Stimulated activated CD4-positive, alpha-beta T cell treated with anti-CD3 and anti-CD28 coated beads, Interleukin-15, amount 100 ng/mL, for 1 hour (primary cell): ENCODE measurements at places on chromosomes 3 and 15.

DNA sequence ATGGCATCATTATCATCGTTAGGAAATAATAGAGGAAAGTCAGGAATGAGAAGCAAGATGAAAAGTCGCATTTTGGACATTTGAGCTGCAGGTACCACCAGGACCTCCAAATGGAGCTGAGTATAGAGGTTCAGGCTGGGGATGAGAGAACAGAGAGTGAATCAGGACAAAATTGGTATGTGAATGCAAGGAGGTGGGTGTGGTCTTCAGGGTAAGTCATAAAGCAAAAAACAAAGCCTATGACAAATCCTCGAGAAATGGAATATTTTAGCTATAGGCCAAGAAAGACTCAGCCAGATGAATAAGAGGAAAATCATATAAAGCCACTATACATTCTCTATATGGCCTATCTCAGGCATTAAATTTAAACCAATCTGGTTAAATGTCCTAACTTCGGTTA is 841.3 kb downstream of the ROBO1 start:
- DNase-seq: no peak

DNA sequence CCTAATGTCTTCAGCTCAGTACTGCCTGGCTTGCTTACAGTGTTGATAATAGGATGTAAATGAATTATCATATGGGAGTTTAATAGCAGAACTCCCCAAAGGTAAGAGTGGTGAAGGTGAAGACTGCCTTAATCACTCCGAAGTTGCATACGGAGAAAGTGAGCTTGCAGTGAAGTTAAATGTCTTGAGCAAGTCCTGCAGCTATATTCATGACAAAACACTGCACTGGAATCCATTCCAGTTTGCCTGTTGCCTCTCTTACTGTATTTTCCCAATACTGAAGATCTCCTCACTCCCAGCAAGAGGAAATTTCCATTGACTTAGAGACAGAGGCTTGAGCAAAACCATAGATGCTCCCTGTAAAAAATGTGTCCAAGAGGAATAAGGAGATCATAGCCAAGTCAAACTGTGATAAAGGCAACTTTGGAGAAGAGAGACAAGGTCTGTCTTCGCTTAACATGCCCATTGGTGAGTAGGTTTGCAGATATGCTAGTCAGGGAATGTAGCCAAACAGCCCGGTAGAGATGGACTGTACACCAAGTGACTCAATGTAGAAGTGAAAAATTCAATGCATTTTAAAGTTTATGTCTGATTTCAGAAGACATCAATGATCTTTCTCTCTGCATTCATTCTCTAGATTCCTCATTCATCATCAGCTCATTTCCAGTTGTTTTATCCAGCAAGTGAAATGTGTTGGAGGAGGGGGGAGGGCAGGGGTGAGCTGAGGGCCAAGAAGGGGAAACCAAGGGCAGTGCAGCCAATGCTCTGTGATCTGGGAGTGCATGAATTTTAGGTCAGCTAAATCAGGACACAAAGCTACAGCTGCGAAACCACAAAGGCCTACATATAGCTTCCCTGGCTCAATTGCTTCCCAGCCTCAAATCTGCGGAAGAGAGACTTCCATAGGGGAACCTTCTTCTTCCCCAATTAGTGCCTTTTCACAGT is 667.1 kb upstream of the NR2F2 start:
- DNase-seq: no peak

- DNase-seq: no peak
Measured at GRCh38 chr3:32374788-32375595, 16.7 kb upstream of the CMTM7 start.

- DNase-seq: no peak
Measured at GRCh38 chr3:35322070-35322469, 317.3 kb upstream of the ARPP21 start.

DNA sequence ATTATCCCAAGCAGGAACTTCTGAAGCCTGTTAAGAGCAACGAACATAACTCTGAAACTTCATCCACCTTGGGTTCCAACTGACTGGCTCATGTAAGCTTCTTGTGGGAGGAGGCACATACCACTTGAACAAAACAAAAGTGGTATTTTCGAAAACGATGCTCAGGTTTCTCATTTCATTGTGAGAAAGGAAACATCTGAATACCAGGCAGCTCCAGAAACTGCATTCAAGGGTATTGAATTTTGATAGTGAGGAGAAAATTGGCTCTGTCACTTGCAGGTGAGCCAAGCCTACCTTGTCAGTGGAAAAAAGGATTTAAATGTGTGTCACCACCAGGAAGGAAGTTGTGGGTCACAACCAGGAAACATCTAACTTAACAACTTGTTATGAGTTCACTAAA is 218.1 kb upstream of the SATB1 start:
- no peak for DNase-seq

- DNase-seq: no peak
Measured at GRCh38 chr3:101151286-101151913, 158.2 kb upstream of the ABI3BP start.

- no peak for DNase-seq
Measured at GRCh38 chr15:39056357-39056756, 491.7 kb upstream of the RASGRP1 start.

GRCh38 chr3:143090976-143091837 is 28.4 kb upstream of the CHST2 start:
- no peak for DNase-seq

DNA sequence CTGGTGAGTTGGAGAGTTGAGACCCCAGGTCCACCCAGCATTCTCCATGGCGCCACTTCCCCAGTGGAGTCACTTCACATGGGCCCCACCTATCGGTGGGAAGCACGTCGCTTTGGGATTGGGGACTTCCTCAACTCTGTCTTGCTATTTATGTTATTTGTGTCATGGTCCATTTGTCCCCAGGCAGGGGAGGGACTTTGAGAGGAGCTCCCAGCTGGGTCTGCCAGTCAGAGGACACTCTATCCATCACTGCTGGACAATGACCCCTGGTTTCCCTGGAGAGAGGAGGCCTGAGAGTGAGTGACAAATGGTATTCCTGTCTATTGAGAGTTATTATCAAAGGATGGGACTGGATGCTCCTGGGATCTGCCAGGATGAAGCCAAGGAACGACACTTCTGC is 127.6 kb downstream of the RAB11A start:
- no peak for DNase-seq

DNA sequence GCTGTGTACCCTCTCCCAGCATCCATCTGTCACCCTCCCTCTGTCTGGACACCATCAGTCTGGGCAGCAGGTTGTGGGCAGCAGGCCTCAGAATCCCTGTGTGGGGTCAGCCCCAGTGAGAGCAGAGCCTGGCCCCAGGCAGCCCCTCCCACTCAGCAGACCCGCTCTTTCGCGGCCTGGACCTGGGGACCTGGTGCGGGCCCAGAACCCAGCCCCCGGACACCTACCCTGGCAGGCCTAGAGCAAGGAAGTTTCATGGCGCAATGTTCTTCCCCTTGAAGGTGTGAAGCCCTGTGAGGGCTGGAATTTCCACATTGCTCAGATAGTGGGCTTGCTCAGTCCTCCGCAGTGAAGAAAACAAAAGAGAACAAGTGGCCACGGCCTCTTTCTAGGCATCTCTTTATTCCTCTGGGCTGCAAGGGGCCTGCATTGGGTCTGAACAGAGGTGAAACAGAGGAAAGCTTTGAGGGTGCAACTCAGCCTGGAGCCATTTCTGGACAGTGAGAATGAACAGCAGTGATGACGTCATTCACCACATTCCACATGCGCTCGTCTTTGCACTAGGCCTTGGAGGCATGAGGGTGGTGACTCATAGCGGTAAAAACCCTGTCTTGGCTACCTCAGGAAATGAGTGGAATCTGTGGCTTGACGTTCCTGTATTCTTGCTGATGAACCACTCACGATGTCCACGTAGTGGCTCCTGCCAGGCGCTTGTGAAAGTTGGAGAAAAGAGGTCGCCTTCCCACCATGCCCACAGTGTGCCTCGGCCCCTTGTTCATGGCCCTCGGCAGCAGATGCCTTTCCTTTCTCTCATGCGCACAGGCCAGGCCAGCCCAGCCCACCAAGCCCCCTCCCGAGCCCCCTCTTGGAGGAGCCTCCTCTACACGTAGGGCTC is 66.1 kb downstream of the SLC30A4 start:
- no peak for DNase-seq

DNA sequence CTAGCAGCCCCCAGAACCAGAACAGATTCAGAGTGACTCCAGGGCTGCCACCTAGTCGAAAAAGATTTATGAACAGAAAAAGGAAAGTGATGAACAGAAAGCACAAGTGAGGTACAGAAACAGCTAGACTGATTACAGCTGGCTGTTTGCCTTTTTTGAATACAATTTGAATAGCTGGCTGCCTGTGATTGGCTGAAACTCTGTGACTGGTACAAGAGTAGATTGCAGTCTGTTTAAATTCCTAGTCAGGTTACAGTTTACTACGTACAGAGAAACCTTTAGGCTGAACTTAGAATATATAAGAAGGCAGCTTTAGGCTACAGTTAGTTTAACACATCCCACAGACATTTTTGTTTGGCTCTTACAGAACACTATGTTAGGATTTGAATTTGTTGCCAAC is 10.0 kb downstream of the CCDC13 start:
- no peak for DNase-seq

GRCh38 chr3:141147657-141148056 is 84.0 kb upstream of the PXYLP1 start:
- DNase-seq: no peak

DNA sequence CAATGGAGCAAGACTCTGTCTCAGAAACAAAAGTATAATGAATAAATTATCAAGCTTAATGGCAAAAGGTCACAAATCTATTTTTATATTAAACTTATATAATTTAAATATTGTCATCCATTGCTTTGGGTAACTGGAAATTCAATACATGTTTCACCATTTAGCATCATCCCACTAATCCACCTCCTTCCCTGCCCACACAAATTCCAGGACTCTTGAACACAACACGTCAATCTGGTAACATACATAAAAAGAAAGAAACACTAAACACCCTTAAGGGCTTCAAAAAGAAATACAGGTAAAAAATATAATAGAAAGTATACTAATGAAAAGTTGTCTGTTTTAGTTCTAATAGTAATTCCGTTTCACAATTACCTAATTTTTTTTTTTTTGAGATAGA is 149.4 kb downstream of the STAG1 start:
- no peak for DNase-seq

DNA sequence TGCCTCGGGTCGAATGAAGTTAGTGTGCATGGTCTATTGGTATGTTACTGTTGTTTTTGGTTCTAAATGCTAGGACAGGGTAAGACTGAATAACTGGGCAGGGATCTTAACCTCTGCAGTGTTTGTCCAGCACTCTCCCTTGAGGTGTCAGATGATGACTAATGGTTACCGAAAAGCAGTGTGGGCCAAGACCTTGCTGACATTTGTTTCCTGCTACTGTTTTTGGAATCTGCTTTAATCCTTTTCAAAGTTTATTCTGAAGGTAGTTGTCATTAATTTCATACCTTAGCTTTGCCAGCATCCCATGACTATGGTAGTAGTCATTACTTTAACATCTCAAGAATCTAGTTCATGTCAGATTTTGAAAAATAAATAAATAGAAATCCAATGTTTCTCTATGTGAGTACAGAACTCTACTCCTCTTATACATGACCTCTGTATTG is 117.0 kb downstream of the P3H2 start:
- DNase-seq: no peak

DNA sequence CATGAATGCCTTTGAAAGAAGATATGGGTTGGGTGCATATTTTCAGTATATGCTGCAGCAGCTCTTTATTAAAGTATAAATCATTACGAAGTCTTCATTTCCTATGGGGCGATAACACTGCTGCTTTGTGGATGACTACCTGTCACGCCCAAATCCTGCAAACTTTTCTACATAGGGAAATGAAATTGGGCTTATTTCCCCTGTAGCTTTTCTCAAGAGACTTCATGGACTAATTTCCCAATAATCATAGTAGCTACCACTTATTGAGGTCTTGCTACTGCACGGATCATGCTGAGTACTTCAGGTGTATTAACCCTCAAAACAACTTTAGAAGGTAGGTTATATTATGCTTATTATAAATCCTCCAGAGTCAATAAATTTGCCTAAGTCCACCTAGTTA is 8.0 kb downstream of the TGFBR2 start:
- no peak for DNase-seq

DNA sequence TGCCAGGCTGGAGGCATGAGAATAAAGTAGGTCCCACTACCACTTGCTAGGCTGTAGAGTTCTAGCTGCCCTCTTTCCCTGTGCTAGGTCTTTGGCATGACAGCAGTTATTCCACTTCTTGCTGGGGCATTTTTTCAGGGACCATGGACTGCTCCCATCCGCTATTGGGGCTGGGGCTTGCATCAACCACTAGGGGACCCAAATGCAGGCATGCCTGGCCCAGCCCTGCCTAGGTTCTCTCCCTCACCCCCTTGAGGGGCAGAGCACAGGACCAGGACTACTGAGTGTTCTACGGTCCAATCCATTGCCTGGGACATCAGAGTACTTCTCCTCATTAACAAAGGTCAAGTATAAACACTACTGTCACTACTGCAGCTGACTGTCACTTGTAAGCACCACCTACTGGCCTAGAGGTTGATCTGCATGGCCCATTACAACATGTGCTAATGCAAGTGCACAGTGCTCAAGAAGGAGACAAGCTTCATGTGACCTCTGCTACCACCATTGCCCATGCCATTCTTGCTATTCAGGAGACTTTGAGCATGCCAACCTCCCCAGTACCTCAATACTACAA is 270.5 kb downstream of the MBNL1 start:
- no peak for DNase-seq

DNA sequence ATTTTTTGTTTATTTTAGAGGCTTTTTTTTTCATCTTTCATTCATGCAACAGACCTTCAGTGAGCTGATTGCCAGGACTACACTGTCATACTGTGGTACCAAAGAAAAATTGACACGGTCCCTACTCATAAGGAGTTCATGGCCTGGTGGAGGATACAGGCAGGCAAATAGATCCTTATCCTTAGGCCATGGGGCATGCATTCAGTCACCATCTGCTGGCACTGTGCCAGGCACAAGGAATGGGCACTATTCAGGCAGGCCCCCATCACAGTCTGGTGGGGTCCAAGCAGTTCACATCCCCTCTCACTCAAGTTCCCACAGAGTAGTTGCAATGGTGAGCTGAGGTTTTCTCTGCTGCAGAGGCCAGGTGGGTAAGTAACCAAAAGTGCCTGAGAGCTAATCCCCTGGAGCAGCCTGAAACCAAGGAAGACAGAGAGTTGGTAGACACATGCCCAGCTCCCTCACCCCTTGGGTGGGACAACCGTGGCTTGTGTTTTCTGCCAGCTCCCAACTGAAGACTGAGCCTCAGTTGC is 17.3 kb downstream of the CISH start:
- no peak for DNase-seq

DNA sequence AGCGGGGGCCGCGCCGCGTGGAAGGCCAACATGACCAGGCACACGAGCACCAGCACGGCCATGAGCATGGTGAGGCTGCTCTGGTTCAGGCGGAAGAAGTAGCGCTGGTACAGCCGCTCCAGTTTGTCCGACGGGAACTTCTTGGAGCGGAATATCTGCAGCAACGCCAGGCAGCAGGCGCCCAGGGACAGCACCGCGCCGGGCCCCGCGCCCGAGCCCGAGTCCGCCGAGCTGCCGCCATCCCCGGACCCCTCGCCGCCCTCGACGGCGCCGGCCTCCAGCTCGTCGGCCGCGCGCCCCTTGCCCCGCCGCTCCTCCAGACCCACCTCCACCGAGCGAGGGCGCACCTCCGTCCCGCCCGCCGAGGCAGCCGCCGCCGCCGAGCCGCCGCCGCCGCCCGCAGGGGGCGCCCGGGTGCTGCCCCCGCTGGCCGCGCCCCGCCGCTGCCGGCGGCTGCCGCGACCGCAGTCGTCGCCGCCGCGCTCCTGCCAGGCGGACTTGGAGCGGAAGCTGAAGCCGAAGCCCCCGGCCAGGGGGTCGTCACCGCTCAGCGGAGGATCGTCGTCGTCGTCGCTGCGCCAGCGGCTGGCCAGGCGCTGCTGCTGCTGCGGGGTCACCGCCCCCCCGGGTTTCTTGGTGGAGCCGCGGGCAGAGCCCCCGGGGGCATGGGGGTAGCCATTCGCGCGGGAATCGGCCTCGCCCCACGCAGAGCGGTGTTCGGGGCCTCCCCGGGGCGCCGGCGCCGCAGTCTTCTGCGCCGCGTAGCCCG is 957 bp downstream of the ADCY5 start:
- no peak for DNase-seq
